ENCODE measurements at places on chromosomes 5 and 9. TPM values are rescaled to one million over a fixed set of nuclear protein-coding genes. Genes with fewer than 3 reads are reported as not detected.
A peak's percentile ranks its signal among the peaks of the same experiment; 100 is the strongest.

Gene C8G
- total RNA-seq = not detected

Gene ADAMTS6
- total RNA-seq = 6.0 TPM

Gene EXOSC3
- total RNA-seq = 82.2 TPM

Gene CDX1
- total RNA-seq = not detected

Gene PDE6A
- total RNA-seq = 0.47 TPM

Gene GABBR2
- total RNA-seq = not detected

Gene RNF14
- total RNA-seq = 50.5 TPM

DNA sequence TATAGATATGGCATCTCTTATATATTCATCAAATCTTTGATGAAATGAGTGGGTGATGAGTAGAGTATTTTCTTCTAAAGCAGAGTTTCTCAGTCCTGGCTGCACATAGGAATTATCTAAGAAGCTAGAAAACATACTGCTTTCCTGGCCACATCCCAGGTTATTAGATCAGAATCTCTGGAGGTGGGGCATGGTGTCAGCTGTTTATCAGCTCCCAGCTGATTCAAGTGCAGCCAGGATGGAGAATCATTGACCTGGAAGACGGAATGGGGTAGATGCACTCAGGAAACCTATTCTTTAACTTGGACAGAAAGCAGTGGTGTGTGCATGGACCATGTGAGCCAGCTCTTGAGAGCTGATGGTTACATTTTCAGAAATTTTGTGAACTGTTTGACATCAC is 108.1 kb upstream of the IL6ST start:
- DNase-seq = no peak

DNA sequence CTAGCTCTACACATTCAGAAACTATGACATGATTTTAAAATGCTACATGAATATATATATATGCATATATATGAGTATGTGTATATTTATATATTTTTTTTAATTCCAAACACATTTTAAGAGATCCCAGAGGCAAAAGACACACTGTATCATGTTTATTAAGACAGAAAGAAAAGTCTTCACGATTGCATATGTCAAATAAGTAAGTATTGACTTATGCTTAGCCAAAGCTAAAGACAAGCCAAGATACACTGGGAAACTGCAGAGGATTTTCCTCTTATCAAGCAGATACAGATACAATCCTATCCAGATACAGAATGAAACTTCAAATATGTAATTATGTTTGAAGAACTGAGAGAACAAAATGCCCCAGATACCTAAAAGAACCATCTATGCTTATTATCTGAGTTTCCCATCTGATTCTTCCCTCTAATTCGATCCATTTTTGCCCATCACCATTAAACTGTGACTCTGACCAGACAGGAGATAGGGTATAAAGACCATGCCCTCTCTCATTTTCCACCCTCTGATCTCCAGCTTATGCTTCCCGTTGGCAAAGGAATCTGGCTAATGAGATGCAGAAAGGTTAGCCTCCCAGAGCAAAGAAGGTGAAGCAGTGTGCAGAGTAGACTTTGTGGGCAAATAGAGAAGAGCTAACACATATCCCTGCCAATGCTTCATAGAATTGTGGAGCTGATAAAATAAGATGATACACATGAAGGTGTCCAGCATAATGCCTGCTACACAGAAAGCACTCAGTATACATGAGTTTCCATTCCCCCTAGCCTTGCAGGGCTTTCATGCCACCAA is 131.0 kb upstream of the TARS1 start:
- no peak for DNase-seq

DNA sequence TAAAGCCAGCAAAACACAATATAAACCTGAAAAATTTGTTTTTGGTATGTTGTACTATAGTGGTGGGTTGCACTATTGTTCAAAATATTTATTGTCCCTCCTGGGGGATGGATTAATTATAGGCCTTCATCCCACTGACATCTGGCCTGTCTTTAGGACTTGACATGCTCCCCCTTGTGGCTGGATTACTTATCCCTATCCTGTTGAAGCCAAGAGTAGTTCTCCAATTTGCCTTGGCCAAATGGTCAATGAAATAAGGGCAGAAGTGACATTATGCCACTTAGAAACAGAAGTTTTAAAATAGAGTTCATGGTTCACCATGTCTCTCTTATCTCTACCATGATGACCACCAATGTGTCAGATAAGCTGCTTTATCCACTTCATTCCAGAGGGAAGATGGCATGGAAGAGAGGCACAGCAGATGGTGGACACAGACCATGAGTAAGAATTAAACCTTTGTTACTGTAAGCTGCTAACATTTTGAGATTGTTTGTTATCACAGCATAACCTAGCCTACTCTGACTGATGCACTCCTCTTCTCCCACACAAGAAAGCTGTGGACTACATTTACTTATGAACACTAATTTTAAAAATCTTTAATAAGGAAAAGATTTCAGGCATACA is 29.2 kb upstream of the ARHGEF28 start:
- DNase-seq = peak; percentile 45

DNA sequence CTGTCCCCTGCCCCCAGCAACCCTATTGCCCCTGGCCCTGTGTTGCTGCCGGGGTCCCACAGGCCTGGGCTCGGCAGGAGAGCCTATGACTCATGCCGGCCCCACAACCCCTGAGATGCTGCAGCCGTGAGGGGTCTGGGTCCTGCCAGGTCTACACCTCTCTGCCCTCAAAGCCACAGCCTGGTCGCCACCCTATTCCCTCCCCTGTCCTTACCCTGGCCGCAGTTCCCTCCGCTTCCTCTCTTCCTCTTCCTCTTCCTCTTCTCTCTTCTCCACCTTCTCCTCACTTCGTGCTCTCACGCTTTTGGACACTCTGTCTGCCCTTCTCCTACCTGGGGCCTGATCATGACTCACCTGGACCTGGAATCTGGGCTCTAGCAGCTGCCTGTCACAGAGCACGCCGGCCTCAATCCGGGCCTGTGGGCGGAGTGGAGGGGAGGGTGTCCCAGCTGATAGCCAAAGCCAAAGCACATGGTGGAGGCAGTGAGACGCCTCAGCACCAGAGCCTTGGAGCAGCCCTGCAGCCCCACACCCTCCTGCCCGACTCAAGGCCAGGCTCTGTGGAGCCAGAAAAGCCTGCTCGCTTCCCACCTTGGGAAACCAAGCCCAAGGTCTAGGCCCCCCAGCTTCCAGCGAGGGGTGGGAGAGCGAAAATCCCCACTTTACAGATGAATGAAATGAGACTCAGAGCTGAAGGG is 26.8 kb upstream of the CSF1R start:
- DNase-seq = no peak

- no peak for DNase-seq
Observed at GRCh38 chr5:140273401-140273877, 29.5 kb downstream of the PFDN1 start.

DNA sequence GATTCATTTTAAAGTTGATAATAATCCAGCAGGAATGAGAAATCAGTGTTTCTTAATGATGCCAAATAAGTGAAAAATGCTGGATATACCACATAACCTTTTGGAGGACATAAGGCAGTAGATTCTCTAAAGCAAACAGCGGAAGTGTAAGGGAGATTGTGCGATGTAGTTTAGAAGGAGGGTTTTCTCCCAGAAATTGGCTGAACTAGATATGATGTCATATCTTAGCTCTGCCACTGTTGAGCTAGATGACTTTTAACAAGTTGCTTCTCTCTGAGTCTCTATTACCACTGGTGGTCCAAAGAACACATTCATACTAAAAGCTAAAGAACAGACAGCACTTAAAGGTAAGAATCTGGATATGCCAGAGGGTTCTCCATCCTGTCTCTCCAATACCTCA is 107.0 kb downstream of the NR6A1 start:
- no peak for DNase-seq

- no peak for DNase-seq
Observed at GRCh38 chr5:77985247-77985646, 209.1 kb upstream of the TBCA start.

DNA sequence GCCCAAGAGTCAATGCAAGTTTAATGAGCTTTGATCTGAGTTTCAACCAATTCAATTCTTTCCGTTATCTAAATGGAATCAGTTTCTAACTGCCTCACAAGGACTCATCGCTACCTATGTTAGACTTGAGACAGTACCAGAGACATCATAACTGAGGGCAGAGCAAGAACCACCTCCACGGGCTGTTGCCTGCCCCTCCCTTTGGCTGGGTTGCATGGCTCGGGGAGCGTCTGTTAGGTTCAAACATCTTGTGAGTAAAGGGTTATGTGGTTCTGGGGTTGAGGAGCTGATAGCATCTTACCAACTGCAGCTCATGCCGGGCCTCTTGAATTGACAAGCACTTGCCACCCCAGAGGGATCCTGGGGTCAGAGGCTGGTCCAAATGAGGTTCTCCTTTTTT is 457.9 kb downstream of the ENC1 start:
- DNase-seq = no peak

DNA sequence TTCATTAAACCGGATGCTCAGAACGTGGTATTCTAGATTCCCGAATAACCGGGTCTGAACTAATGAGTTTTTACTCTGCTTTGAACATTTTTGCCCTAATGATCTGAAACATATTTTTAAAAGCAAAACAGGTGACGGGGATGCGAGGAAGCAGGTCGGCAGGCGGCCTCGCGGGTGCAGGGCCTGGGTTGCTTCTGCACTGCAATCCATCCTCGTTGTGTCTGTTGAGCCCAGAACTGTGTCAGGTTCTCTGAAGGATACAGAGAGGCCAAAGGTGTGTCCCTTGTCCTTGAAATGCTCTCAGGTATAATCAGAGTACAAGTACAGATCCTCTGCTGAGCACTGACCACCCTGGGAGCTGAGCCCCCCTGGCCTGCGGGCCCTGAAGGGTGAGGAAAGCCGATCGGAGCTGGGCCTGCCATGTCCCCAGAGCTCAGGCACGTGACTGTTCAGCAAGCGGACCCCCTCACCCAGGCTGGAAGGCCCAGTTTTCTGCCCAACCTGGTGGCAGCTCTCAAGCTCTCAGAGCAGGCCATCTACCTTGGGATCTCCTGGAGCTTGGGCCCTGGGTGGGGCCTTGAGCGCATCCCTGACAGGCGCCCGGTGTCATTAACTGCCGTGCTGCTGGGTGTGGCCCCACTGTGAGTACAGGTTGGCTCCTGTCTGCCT is 151.8 kb downstream of the OLFM1 start:
- no peak for DNase-seq

DNA sequence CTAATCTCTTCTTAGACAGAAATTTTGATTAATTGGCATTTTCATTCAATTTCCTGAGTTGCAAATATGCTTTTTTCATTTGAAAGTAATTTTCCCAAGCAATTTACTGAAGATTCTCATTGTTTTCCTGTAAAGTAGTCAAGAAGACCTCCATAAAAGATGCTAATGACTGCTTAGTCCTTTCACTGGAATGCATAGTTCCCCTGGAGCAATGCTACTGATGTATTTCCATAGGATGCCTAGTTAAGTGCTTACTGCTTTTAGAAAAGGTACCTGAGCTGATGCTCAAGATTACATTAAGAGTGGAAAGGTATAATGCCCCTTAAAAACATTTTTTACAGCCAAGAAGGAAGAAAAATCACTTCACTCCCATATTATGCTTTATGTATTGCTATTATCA is 109.2 kb upstream of the EMB start:
- DNase-seq = no peak

DNA sequence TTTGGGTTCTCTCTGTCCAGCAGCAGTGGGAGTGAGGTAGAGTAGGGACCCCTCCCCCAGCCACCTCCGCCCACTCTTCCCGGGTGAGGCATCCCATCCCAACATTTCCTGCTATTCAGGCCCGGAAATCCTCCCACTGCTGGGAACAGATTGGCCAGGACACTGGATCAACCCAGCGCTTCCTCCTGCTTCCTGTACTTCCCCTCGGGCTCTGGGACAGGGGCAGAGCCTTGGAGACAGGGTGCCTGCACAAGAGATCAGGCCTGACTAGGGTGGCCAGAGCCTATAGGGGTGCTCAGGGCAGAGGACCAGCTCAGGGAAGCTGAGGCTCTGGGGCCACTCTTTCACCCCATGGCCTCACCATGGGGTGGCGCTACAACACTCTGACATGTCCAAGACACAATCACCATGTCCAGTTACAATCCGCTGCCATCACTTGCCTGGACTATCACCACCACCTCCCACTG is 14.5 kb downstream of the SH2D3C start:
- DNase-seq = peak; percentile 68

GRCh38 chr5:178238711-178239592 is 6.3 kb upstream of the PHYKPL start:
- DNase-seq = no peak

DNA sequence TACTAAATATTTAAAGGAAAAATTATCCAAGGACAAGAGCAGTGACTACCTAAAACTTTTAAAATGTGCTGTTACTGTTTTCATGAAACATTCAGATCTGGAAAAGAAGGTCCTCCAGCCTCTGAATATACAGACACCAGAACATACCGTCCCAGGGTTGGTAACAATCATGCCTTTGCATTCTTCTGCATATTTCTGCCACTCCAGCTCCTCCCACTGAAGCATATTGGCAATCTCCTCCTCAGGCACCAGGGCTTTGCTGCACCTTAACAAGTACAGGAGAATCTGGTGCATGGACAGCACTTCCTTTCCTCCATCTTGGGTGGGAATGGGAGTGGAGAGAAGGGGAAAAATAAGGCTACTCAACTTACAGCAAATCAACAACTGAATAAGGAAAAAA is 60.0 kb downstream of the DROSHA start:
- no peak for DNase-seq

- DNase-seq = peak; percentile 8
Observed at GRCh38 chr9:4923580-4924544, 61.2 kb upstream of the JAK2 start.

- DNase-seq = no peak
Observed at GRCh38 chr5:127846884-127847283, 143.7 kb downstream of the CCDC192 start.

GRCh38 chr5:120655828-120656435 is 191.8 kb downstream of the PRR16 start:
- peak; percentile 18 for DNase-seq

- no peak for DNase-seq
Observed at GRCh38 chr9:89482056-89482851, 15.7 kb downstream of the SEMA4D start.

DNA sequence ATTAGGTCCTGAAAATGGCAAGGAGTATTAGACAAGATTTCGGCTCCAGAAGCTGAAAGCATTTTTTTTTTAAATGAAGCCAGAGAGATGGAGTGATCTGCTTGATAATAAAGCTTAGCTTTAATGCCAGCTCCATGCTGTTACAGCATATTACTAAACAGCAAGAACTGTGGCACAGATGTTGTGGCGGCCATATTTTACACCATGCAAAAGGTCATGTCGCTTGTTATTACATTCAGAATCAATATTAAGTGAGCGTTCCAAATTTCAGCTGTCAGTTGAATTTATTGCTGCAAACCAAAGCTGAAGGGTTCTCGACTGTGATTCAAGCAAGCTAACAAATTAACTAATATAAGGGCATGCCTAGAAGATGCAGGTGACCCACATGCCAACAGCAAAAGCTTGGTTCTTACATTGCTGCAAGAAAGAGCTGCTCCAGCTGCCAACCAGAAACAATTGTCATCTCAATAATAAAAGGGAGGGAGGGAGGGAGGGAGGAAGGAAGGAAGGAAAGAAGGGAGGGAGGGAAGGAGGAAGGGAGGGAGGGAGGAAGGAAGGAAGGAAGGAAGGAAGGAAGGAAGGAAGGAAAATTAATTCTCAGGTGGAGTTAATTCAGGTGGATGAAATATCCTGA is 517.7 kb upstream of the WWC1 start:
- no peak for DNase-seq

GRCh38 chr5:125209650-125210049 is 463.2 kb upstream of the ZNF608 start:
- DNase-seq = peak; percentile 73

- peak; percentile 67 for DNase-seq
Observed at GRCh38 chr9:2523591-2523990, 98.0 kb upstream of the VLDLR start.

Data from SJCRH30 (cell line).